ENCODE measurements at places on chromosomes 3 and 15.

GRCh38 chr3:115361806-115362205, 214.7 kb upstream of the ZBTB20 start:
- no peak for DNase-seq

DNA sequence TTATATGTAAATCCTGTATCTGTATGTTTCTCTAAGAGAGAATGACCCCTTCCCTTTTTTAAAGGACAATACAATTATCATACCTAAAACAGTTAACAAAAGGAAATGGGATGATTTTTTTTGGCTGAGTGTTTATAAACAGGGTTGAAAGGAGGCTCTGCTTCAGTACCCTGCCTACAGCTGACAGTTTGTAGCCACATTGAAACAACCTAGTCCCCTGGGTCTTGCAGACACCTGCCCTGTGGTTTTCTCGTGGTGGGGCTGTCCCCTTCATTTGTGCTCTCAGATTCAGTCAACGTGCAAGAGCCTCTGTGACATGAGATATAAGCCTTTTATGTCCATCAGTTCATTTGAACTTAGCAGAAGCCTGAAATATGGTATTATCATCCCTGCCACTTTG, 2.3 kb upstream of the HMCES start:
- DNase-seq: no peak

DNA sequence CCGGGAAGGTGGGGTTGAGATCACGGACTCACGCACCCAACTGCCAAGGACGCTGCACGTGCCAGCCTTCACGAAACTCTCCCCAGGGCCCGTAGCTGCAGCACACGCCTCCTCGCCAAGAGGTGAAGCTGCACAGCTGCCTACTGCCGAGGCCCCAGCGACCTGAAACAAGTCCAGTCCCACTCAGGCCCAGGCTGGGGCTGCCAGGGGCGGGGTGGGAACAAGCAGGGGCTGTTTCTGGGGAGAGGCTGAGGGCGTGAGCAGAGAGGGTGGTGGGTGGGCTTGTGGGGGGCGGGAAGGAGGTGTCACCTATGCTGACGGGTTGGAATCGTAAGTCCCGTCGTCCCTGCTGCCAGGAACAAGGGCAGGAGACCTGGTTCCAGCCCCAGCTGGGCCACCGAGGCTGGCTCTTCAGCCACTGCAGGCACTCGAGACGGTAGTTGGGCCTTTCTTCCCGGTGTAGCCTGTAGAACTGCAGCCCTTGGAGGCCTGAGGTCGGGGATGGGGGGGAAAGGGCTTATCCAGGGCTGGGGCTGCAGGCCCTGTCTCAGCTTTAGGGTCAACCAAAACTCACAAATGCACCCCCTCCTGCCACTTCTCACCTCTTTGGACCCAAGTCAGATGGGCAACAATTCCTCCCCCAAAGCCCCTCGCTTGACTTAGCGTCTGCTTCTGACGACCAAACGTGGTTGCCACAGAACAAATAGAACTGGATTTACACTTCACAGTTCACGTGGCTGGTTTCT, 44.4 kb downstream of the MUC20 start:
- no peak for DNase-seq

DNA sequence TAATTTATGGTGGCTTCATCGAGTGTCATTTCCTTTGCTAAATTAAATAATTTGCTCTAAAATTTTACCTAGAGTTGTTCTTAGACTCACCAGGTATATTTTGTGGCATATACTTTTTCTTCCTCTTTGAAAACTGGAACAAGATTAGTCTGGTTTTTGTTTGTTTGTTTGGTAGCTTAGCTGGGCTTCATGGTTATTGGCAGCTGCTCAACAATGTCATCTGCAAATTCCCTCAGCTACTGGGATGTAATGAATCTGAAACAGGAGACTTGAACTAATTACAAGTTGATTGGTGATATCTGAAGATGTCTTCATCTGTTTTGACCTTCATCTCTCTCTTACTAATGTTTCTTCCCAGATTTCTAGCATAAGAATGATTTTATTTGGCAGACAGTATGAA, 270.5 kb upstream of the P2RY1 start:
- DNase-seq: no peak

GRCh38 chr3:188881954-188882641, 289.7 kb upstream of the TPRG1 start:
- no peak for DNase-seq

GRCh38 chr15:34239151-34239808, 14.5 kb downstream of the EMC4 start:
- DNase-seq: no peak

DNA sequence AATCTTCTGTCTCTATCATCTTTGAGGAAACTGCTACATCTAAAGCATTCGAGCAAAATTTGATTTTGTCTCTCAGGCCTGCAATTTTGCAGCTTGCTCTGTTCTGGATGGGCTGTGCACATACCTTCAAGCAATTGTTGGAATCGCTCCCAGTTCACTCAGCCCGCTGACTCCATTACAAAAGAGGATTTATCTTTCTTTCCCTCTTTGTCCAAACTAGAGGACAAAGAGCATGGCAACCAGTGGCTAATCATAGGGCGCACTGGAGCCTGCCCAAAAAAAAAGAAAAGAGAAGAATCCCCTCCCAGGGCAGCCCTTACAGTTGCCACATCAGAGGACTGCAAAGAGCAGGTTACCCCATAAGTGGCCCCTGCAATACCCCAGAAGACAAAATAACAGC, 49.0 kb upstream of the DUT start:
- DNase-seq: no peak

DNA sequence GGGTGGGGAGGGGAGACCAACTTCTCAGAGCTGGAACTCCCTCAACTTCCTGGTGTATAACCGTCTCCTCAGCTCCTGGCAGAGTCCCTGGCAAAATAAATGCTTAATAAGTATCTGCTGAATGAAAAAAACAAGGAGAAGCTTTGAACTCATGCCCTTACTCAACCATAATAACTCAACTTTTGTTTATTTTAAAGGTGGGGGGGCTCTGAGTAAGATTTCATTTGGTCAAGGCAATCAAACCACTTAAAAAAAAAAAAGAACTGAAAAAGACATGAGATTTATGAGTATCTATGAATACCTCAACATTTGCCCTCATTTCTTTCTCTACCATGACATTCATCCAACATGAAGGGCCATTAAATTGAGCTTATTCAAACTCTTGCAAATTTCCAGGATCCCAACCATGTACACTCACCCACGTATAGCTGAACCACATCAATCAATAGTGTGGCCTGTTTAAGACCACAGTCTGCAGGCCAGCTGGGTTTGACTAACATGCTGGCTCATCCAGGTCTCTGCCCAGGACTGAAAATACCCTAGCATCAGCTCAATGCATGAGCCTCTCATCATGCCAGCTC, 157.9 kb downstream of the FOXP1 start:
- DNase-seq: no peak

GRCh38 chr3:182735672-182736071, 57.6 kb upstream of the ATP11B start:
- no peak for DNase-seq

- DNase-seq: no peak
Observed at GRCh38 chr15:87365186-87365585, 891.4 kb downstream of the NTRK3 start.

- DNase-seq: peak; percentile 17
Observed at GRCh38 chr15:70264014-70264582, 166.4 kb upstream of the TLE3 start.

DNA sequence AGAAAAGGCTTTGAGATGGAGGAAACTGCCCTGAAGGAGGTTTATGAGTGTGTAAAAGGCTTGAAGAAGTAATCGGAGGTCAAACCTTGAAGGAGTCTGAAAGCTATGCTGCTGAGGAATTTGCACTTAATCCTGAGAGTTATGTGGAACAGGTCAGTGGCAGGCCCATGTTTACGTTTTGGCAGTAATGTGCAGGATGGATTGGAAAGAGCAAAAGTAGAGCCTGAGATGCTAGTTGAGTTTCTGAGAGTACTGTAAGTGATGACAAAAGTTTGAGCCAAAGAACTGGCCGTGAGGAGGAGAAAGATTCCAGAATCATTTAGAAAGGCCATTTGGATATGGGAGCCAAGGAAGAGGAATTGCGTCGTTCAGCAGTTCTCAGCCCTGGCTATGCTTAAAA, 3.2 kb upstream of the GASK1A start:
- DNase-seq: no peak

DNA sequence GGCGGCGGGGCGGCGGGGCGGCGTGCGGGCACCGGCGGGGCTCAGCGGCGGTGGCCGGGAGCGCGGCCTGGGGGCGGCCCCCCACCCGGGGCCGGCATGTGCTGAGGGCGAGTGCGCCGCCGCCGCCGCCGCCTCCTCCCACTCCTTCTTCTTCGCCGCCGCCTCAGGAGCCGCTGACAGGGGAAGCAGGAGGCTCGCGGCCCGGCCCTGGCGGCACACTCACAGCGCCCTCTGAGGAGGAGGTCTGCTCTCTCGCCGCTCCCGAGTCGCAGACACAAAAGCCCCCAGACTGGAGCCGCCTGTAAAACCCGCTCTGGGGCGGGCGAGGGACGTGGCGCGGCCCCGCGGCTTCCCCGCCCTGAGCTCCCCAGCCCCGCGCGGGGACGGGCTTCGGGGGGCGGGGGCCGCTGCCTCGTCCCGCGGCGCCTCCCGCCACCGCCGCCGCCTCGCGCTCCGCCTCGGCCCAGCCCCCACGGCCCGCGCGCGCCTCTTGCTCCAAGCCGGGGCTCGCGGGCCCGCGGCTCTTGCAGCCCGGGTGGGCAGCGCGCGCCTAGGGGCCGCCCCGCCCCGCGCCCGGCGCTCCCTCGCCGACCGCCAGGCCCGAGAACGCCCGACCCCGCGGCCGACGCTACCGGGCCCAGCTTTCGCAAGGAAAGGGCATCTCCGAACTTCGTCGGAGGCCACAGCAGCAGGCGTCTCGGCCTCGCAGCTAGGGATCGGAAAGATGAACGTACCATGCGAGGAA, at the start of gene PYGO1:
Gene PYGO1, minus strand, starts transcription at position 276 of the 745 bp plus-strand sequence. CDS start 462 bp downstream, outside the sequence.
- DNase-seq: no peak

DNA sequence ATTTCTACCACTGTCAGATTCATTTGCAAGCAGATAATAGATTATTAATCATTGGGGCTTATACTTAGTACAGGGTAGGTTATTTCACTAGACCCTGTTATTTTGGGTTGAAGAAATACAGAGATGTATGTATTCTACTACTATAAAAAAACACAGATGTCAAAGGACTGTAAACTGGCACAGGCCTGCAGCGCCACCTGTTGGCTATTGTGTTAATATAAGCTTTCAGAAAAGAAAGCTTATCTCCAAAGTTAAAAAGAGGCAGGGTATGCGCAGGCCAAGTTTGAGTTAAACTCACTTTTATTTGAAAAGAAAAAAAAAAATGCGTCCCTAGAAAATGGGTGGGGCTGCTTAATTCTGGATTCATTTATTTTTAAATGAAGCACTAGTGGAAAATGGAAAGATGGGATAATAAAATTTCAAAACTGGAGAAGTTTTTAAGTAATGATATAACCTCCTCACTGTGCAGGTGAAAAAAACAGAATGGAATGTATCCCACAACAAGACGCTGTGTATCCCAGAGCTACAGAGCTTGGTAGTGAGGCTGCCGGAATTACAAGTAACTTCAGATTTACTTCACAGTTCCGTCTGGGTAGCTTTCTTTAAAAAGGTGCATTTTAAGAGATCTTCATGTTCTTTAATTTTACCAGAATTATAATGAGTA, 407.2 kb upstream of the TGFBR2 start:
- no peak for DNase-seq

DNA sequence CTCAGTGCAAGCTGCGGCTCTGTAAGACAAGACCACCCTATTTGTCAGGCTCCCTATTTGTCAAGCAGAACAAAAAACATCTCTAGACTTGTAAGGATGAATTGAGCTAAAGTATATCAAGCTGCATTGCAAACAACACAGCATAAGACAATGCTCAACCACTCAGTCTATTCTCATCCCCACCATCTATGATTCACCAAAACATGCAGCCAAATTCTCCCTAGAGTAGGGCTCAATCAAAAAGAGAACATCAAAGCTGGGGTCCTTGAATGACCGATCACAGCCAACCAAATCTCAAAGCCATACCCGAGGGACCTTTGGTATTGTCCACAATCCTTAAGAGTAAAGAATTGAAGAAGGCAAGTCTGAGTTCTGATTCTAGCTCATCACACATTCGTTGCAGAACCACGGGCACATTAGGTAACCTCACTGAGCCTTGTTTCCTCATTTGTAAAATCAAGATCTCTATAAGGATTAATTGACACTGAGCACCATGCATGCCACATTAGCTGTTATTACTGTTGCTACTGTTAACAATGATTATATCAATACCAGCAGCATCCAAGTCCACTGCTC, 31.2 kb downstream of the RFTN1 start:
- DNase-seq: no peak

- no peak for DNase-seq
Observed at GRCh38 chr3:32460031-32460749, 42.5 kb downstream of the CMTM6 start.

DNA sequence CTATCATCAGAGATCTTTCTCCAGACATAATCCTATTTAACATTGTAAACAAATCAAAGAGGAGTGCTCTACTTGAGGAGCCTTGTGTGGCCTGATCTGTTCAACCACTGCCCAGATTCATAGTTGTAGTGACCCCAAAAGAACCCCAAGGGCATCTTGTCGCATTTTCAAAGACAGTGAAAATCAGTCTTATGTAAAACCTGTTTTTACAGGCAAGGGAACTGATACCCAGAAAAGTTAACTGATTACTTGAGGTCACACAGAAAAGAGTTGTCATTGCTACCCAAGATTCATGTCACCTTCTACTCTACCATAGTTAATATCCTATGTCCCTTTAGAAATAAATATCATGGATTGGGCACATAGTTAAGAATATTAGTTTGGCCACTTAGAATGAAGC, 40.5 kb upstream of the ARPP21 start:
- DNase-seq: no peak

DNA sequence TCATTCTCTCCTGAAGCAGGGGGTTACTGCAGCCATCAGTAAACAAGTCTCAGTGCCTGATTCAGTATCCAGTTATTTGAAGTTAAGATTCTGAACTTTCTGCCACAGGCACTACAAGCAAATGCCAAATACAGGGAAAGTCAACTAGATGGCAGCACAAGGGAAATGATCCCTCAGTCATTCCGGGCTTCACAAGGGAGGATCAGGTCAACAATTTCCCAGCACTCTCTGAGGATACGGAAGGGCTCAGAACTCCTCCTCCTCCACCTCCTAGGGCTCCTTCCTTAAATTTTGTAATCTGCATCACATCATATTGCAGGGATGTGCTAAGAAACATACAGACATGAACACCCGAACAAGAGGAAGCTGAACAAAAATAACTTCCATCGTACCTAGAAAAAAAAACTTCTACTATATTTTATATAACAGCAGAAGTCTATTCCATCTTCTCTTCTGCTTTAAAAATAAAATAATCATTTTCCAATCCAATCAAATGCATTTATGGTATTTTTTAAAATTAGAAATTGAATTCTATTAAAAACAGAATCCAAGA, 187.1 kb downstream of the FMN1 start:
- no peak for DNase-seq

DNA sequence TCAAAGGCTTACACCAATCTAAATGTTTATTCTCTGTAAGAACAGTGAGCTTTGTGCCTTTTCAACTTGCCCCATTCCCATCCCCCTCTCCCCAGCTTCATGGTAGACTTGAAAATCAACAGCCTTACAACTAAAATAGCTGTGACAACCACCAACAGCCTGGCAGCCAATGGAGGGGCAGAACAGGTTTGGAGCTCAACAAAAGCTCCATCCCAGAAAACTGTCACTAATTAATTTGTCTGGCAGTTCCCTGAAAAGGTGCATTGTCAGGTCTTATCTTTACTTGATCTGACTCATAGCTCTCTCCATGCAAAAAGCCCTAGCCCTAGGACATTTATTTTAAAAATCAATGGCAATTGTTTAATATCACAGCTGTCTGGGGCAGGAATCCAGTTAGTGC, 22.6 kb downstream of the MTHFS start:
- no peak for DNase-seq

GRCh38 chr3:25265284-25265683, 162.8 kb upstream of the RARB start:
- no peak for DNase-seq

GRCh38 chr3:9301091-9301490, 51.6 kb upstream of the SRGAP3 start:
- DNase-seq: no peak
